NCI-H2107 (cell line): ENCODE measurements at places on chromosomes 13 and 19.
A peak's percentile ranks its signal among the peaks of the same experiment; 100 is the strongest.

DNA sequence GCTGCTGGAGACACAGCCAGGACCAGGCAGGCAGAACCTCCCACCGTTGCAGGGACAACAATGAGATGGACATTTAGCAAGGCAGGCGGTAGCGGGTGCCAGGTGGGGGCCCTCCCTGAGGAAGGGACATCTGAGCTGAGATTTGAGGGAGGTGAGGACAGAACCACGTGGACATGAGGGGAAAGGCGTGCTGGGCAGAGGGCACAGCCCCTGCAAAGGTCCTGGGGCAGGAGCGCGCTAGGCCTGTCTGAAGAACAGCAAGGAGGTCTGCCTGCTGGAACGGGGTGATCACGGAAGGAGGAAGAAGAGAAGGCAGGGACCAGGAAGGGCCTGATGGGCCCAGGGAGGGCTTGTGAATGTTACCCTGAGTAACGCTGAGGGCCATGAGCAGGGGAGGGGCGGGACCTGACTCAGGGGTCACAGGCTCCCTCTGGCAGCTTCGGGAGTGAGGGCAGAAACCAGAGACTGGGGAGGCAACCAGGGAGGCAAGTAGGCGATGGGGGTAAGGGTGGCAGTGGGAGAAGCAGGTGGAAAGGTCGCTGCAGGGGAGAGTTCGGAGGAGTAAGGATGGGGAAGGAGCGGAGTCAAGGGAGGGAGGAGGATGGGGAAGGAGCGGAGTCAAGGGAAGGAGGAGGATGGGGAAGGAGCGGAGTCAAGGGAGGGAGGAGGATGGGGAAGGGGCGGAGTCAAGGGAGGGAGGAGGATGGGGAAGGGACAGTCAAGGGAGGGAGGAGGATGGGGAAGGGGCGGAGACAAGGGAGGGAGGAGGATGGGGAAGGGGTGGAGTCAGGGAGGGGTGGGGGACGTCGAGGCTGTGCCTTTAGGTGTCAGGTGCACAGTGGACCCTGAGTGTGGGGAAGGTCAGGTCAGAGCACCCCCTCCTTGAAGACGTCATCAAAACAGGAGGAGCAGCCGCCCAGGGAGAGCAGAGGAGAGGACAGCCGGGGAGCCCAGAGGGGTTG, 15.7 kb upstream of the B3GNT3 start:
- DNase-seq: no peak

- no peak for DNase-seq
Measured at GRCh38 chr19:41944336-41944735, 14.8 kb downstream of the RABAC1 start.

DNA sequence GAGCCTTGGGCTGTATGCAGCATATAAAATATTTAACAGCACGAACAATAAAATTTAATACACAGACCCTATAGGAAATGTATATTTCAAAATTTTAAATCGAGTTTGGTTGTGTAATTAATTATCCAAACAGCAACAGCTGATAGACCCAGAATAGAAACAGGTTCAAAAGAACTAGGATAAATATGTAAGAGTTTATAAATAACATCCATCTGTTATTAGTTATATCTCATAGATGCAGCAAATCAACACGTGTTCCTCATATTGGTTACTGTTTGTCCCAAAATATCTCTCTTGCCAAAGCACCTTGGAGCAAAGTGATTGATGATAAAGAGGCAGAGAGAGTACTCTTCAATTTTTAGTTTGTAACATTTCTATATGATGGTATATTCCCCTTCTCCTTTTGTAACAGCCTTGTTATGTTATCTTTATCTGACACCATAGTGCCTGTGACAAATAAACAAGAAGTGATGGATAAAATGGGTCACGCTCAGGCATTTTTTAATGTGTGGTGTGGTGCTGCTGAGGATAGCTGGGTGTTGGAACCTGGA, 260.6 kb upstream of the NBEA start:
- DNase-seq: no peak

DNA sequence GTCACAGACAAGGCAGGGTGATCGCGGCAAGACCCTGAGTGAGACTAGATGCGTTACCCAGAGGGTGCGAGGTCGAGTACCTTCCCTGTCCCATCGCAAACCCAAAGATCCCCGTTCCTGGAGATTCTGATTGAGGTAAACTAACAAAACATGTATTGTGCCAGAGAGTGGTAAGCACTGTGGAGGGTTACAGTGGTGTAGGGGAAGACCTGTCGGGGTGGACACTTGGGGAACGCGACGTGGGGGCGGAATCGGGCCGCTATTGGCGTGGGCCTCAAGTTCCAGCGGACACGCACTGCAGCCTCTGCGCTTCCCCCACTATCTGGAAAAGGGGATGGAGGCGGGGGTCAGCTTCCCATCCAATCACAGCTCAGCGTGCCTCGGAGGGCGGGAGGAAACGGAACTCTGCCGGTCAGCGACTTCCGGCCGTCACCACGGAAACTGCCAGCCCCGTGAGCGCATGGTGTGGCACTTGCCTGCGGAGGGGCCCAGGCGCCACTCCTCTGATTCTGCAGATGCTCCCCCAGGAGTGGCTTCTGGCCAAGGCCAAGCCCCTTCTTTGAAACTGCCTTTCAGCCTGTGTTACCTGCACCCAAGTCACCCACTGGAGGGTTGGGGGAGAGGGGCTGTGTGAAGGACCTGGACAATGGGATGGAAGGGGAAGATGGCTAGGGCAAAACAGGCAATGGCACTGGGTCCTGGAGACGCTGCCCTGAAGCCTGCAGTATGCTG, 1.0 kb upstream of the UBE2M start:
- no peak for DNase-seq

GRCh38 chr19:38385804-38386257, 2.0 kb downstream of the GGN start:
- no peak for DNase-seq

DNA sequence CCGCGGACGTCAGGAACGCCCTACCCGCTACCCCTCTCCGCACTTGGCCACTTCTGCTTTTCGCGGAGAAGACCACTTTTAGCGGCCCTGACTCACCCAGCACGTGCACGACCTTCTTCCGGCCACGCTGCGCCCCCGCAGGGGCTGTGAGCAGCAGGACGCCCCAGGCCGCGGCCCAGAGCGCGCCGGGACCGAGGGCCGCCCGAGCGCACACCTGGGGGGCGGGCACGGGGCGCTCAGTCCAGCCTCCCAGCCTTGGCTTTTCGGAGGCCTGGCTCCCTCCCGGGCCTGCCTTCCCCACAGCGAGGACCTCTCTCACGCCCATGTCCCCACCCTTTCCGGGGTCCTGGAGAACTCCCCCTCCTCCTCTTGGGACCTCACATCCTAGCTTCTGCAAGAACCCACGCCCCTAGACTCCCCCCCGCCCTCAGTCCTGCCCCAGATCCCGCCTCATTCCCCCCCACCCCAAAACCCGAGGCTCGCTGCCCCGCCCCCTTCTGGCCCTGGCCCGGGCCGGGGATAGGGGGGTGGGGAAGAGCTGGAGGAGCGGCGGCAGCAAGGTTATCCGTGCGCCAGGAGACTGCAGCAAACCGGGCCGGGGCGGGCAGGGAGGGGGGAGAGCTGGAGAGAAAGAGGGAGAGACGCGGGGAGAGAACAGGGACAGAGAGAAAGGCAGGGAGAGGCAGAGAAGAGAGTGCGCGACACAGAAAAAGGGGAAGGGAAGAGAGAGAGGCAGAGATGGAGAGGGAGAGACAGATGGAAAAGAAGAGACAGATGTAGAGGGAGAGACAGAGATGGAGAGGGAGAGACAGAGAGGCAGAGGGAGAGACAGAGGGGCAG, 11.5 kb downstream of the TM6SF2 start:
- no peak for DNase-seq

GRCh38 chr19:37955986-37956385, 49.0 kb downstream of the SIPA1L3 start:
- no peak for DNase-seq

GRCh38 chr19:403221-404027, 5.5 kb downstream of the C2CD4C start:
- no peak for DNase-seq

DNA sequence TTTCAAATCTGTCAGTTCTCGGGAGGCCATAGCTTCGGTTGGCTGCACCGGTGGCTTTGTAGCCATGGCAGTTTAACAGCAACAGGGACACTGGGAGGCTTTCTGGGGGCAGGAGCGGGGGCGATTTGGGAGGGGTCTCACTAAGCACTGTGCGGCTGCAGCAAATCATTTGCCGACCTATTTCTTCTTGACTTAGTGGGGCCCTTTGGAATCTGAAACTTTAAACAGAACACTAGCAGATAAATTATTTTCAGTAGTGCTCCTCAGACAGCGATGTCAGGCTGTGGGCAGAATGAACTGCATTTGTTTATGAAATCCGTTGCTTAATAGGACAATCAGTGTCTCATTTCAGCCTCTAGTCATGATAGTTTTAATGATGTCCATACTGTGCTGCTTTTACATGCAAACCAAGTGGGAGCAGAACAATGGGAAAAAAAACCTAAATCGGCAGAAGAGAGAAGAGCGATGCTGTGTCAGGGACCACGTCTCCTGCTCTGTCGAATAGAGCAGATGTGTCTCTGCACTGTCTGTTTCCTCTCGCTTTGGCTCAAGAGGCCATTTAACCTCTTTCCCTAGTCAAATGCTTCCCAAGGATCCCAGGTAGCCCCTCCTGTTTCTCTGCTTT, 211.9 kb downstream of the OLFM4 start:
- no peak for DNase-seq

GRCh38 chr19:7366701-7367420, 18.1 kb downstream of the ARHGEF18 start:
- no peak for DNase-seq

DNA sequence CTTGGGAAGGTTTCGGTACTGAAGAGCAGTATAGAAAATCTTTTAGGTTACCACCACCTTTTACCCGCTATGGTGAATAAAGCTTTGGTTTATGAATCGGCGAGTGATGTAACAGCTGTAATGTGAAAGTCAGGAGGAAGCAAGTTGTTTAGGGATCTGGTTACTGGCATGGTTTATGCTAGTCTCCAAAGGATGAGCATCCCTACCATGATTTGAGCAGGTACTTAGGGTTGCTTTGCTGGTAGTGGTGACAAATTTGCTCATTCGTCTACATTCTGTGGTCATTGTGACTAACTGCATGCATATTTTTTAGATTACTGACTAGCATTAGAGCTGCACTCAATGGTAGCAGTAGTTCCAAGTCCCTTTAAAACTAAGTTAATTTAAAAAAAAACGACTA, 104.1 kb downstream of the FRY start:
- no peak for DNase-seq

- no peak for DNase-seq
Measured at GRCh38 chr13:25394402-25395060, 22.8 kb downstream of the ATP8A2 start.

GRCh38 chr19:54521860-54522513, 19.4 kb downstream of the LAIR2 start:
- DNase-seq: no peak

DNA sequence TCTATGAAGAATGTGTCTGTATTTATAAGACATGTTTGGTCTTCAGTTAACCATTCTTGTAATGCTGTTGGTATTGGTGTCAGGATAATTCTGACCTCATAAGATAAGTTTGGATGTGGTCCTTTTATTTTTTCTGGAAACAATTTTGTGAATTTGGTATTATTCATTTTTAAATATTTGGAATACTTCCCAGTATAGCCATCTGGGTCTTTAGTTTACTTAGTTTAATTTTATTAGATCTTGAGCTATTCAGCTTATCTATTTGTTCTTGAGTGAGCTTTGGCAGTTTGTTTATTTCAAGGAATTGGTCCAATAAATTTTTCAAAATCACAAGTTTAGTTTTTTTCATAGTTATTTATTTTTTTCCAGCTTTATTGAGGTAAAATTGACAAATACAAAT, 335.4 kb upstream of the PCDH20 start:
- no peak for DNase-seq

DNA sequence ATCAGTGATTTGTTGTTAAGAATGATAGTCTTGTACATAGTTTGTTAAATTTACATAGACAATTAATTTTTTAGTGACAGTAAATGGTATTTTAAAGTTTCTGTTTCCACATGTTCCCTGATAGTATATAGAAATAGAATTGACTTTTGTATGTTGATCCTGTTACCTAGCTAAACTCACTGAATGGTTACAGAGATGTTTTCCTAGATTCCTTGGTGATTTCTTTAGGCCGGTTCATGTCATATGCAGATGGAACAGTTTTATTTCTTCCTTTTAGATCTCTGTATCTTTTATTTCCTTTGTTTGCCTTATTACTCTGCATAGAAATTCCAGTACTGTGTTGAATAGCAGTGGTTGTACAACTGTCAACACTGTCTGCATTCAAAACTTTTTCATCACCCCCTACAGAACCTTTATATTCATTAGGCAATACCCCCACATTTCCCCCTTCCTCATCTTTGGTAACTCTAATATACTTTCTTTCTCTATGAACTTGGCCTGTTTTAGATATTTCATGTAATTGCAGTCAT, 86.3 kb downstream of the NBEA start:
- DNase-seq: no peak

- DNase-seq: peak; percentile 33
Measured at GRCh38 chr19:49157445-49158224, at the start of gene TRPM4. Gene TRPM4, plus strand, starts transcription at chr19:49157792. Its CDS starts 75 bp downstream, at chr19:49157867.

GRCh38 chr19:39502640-39503417, 4.1 kb downstream of the DLL3 start:
- no peak for DNase-seq
